ENCODE measurements at places on chromosomes 11 and 22.

- no peak for DNase-seq
These were observed 2339.7 kb upstream of the RAG2 start for GRCh38 chr11:38937709-38938108.

DNA sequence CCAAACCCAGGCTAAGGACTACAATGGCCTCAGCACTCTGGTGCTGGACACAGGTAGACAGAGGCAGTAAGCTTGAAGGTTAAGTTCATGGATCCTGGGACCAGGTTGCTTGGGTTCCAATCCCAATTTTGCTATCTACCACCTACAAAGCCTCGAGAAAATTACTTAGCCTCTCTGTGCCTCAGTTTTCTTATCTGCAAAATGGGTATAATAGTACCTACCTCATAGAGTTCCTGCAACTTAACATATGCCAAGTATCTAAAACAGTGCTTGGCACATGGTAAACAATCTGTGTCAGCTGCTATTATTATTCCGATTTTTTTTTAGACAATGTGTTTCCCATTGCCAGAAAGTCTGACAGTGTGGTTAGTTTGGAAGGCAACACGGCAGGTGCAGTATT is 37.5 kb downstream of the SYN3 start:
- no peak for DNase-seq

DNA sequence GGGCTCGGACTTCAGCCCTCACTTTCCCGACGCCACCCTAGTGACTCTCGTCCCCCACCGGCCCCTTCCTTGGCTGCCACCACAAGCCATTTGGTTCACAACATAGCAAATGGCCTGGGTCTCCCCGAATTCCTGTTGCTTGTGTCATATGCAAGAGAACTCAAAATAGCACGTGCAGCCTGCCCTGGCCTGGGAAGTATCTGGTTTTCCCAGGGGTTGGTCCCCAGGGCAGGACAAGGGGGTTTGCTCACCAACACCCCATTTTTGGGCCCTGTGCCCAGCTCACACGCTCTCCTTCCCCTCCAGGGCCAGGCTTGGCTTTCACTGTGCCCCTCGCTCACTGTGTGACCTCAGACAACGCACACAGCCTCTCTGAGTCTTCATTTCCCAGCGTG is 12.8 kb upstream of the TPCN2 start:
- no peak for DNase-seq

DNA sequence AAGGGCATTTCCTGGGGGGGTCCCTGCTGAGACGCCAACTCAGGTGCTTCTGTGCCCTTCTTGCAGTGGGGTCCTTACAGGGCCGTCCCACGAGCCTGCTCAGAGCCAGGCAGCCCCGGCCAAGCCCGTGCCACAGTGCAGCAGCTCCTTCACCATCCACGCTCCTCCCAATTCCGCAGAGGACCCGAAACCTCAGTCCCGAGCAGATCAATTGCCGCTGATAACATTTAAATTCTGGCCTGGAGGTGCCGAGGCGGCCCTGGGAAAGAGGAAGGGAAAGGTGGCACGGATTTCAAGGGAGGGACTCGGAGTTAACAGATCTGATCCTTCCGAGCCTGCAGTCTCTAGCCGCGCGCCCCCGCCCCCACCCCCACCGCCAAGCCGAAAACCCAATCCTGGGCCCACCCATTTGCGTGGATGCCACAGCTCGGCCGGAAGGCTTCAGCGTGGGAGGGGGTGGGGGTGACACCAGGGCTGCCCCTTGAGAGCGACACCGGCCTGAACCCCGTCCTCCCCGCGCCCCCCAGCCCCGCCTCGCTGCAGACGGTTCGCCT is 32.3 kb upstream of the JAM3 start:
- DNase-seq = no peak

GRCh38 chr11:115926138-115926537 is 421.9 kb upstream of the CADM1 start:
- DNase-seq = no peak

DNA sequence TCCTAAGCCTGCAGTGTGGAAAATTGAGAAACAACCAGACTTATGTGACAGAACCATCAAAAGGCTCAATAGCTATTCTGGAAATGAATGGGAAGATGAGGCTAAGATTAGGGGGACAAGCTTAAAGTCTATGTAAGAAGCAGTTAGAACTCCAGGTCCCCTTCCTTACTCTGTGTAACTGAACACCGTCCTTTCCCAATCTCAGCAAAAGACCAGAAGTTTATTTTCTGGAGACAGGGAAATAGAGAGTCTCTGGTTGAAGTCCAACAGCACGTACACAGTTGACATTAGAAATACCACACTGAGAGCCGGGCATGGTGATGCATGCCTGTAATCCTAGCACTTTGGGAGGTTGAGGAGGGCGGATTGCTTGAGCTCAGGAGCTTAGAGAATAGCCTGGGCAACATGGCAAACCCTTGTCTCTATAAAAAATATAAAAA is 93.9 kb downstream of the CD44 start:
- DNase-seq = no peak
